Progenitor cell of endocrine pancreas (in vitro differentiated cells): ENCODE measurements at places on chromosomes 2 and 18. TPM values are rescaled to one million over a fixed set of nuclear protein-coding genes. Genes with fewer than 3 reads are reported as not detected.

- no peak for DNase-seq
These were observed 29.8 kb downstream of the COBLL1 start for GRCh38 chr2:164811819-164812218.

- H3K4me3 ChIP-seq = no peak overlapping the region
- H3K27me3 ChIP-seq = no peaks in the 10 kb centered on the region
- DNase-seq = no peak
- H3K27ac ChIP-seq = no peak overlapping the region
- H3K4me1 ChIP-seq = peaks cover 4% of the 10 kb centered on the region
These were observed 340.0 kb upstream of the MEX3C start for GRCh38 chr18:51537487-51537886.

DNA sequence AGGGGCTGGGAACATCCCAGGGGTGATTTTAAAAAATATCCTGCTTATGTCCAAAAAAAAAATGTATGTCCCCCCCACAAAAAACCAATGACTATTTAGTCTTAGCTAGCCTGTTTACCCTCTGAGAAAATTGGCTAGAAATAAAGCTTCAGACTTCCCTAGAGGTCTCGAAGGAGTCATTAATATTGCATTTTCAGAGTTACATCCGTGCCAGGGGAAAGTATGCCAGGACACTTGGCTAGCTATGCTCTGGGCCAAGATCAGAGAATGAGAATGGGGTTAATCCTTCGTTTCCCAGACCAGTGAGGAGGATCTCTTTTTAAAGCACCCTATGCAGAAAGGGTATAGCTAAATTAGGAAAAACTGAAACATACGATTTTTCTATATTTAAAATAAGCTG, 183.6 kb downstream of the MC4R start:
- H3K36me3 ChIP-seq = no peaks in the 10 kb centered on the region
- H3K4me3 ChIP-seq = no peak overlapping the region
- DNase-seq = no peak
- peaks cover 15% of the 10 kb centered on the region for H3K27me3 ChIP-seq
- no peak overlapping the region for H3K27ac ChIP-seq

GRCh38 chr2:61272421-61273070, 110.6 kb downstream of the C2orf74 start:
- DNase-seq = no peak
- no peak overlapping the region for H3K4me3 ChIP-seq
- H3K4me1 ChIP-seq = no peaks in the 10 kb centered on the region
- H3K36me3 ChIP-seq = peaks cover 32% of the 10 kb centered on the region

GRCh38 chr2:40344364-40344763, 107.5 kb downstream of the SLC8A1 start:
- DNase-seq = no peak
- H3K4me1 ChIP-seq = no peaks in the 10 kb centered on the region
- no peak overlapping the region for H3K27ac ChIP-seq
- no peaks in the 10 kb centered on the region for H3K27me3 ChIP-seq

DNA sequence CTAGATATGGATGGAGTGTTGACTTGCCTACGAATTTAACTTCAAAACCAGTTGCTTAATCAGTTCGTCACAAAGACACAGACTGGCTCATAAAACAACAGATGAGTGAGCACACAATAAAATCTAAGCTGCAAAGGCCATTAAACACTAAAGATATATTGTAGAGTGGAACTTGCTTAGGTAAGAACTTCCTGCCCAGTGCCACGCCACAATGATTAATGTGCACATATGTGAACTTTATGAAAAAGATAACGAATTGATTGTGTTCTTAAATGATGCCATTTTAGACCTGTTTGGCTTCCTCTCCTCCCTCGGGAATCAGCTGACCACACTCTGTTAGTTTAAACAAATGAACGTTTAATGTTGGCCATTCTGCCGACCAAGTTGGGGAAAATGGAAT, 2031.3 kb upstream of the CELF4 start:
- no peak for DNase-seq
- peaks cover 12% of the 10 kb centered on the region for H3K4me1 ChIP-seq

DNA sequence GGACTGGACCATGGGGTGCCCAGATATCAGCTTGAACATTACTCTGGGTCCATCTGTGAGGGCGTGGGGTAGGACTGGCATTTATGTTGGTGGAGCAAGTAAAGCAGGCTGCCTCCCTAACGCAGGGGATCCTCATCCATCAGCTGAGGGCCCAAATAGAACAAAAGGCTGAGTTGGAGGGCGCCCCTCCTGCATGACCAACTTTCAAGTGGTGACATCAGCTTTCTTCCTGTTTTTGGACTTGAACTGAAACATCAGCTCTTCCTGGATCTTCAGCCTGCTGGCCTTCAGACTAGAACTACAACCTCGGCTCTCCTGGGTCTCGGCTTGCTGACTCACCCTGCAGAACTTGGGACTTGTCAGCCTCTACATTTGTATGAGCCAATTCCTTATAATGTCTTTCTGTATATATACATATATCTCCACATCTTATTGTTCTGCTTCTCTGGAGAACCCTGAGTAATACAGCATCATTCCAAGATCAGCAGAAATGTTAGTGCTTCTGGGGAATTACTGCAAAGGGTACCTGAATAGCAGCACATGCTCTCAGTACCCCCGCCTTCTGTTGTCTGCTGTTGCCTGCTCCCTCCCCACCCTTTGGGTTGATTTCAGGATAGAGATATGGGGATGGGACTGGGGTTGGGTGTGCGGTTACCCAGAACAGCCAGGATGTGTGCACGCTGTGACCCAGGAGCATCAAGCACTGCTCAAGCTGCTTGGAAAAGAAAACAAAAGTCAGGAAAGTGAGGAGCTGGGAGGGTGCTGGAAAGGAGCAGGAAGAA, 20.0 kb downstream of the TMEM127 start:
- peaks cover 2% of the 10 kb centered on the region for H3K36me3 ChIP-seq
- DNase-seq = no peak
- no peaks in the 10 kb centered on the region for H3K27me3 ChIP-seq
- H3K4me3 ChIP-seq = no peak overlapping the region
- peaks cover 5% of the 10 kb centered on the region for H3K4me1 ChIP-seq

The MYO5B gene
- 39.1 and 44.1 TPM in 2 replicates for total RNA-seq

The TUBB8B gene
- 0.64 and 0.93 TPM in 2 replicates for total RNA-seq
